NCI-H226 (cell line): ENCODE measurements at places on chromosomes 7 and 10.

- peak; percentile 1 for DNase-seq
Observed at GRCh38 chr10:136465-136762, 1.2 kb downstream of the ZMYND11 start.

- DNase-seq: no peak
Observed at GRCh38 chr7:82179311-82179710, 264.3 kb downstream of the CACNA2D1 start.

DNA sequence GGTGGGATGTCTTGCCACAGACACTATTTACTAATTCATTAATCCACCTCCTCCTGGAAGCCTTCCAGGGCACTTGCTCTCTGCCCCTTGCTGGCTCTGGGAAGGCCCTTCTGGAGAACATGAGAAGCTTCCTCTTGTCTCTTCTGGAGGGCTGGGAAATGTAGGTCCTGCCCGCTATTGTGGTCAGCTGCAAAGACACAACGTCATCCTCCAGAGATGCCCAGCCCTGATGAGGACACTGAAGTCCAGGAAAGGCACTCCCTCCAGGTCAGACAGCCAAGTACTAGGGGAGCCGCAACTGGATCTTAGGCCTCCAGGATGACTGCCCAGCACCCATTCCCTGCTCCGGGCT lies 9.6 kb upstream of the TACR2 start:
- no peak for DNase-seq

GRCh38 chr7:98079891-98080648 lies 26.6 kb upstream of the LMTK2 start:
- no peak for DNase-seq

DNA sequence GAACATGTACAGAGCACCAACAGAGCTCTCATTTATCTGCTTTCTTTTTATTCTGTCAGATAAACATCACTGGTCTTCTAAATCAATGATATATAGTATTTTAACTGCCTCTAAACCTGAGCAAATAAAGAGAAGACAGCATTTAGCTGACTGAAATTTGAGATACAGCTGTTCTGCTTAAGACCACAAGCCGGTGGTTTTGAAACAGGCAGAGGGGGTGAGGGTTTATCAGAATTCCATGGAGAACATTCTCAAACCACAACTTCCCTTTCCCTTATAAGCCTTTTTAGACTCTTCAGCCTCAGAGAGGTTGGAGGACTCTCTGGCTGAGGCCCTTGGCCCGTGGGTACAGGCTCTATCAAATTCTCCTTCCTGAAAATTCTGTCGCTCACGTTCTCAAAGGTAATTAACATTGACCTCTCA lies 87.4 kb upstream of the RSU1 start:
- peak; percentile 76 for DNase-seq

DNA sequence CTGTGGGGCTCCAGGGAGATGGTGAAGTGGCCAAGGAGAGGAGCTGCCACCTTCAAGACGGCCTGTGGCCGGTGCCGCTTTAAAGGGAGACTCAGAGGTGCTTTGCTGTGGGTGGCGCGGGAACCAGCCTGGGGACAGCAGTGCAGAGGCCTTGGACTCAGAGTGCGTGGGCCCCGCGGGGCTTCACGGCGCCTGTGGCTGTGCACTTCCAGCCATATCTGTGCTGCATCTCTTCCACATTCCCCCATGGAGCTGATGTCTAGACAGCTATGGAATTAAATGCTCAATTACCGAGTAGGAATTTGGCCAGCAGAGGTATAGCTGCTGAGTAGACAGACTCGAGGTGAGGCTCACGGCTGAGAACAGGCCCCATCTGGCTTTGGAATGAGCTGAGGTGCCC lies 41.7 kb downstream of the HTRA1 start:
- DNase-seq: no peak

- DNase-seq: peak; percentile 99
Observed at GRCh38 chr7:41107330-41107937, 595.5 kb downstream of the INHBA start.

DNA sequence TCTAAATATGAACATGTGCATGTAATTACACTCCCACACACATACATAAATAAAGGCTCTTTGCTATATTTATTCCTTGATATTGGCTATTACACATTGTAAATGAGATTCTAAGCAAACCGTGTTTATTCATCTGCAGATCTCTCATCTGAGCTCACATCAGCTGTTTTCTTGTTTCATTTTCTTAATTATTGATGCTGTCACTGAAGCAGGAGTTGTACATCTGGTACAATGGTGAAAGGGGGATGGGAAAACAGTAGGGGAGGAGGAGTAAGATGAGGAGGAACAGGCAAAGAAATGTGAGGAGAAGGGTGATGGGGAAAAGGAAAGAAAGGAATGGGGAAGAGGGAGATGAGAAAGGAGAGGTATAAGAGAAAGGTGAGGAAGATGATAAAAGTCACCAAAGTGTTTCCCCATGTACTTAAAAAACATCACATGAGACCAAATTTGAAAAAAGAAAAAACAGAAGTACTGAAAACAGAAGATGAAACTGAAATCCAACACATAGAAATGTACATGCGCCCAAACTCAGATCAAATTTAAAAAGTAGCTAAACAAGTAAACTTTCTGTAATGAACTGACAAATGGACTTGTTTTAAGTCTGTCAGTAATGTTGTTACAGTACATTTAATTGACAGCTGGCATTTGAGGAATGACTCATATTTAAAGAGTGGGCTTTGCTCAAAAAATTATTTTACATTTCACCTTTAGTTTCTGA lies 472.2 kb downstream of the ARL4A start:
- DNase-seq: no peak

GRCh38 chr10:118271671-118272070 lies 70.5 kb downstream of the FAM204A start:
- DNase-seq: no peak

- no peak for DNase-seq
Observed at GRCh38 chr7:146864644-146865043, 748.0 kb downstream of the CNTNAP2 start.

DNA sequence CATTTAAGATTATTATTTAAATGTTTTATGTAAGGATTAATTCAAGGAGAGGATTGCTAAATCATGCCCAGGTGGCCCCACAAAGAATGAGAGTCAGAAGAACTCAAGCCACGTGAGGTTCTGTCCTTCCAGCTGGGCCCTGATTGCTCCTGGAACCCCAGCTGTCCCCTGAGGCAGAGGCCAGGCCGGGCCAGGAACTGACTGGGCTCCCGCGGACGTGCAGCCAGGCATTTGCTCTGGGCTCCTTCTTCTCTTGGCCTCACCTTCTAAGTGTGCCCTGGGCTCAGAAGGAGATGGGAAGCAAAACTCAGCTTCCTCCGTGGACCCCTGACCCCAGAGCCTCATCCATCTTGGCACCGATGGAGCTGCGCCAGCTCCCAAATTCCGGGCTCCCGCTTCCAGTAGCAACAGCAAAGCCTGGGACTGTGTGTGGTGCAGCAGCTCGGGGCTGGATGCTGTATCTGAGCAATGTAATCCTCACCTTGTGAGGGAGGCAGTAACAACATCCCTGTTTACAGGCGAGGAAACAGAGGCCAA lies 250.6 kb upstream of the PPP2R2D start:
- DNase-seq: no peak

- no peak for DNase-seq
Observed at GRCh38 chr10:131271195-131271880, 40.2 kb downstream of the TCERG1L start.

DNA sequence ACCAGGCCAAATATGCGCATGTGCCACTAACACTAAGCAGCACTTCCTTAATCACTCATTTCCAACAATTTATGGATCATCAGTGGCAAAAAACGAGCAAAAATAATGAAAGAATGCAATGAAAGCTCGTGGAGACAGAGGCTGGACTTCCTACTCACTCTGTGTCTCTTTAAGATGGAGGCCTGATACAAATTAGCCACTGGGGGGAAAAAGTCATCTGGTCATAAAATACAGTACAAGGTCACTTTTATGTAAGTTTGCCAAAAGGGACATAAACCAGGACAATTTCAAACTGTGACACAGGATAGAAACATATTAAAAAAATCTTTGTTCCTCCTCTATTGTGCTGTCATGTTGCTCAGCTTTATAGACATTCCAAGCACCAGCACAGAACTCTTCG lies 101.7 kb downstream of the LMBR1 start:
- DNase-seq: no peak

DNA sequence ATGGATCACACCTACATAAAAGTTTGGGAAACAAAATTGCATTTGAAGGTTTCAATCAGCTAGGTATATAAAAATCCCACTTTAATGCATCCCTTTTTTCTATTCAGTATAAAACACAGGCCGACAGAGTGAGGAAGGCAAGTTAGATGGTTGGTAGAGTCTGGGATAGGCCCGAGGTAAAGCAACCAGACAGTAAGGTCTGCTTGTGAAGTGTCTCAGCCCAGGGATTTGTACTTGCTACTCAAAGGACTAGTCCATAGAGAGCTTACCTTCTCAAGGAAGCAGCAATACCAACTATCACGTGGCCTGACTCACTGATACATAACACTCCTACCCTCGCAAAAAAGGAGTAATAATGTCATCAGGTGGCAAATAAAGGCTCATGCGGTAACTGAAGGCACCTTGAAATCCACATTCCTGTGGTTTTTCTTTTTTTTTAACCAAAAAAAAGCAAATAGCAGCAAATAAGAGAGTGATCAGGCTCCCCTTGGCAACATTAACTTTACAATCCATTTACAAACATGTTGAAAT lies 56.2 kb upstream of the ATP6V0A4 start:
- DNase-seq: no peak

GRCh38 chr10:13056456-13057077 lies 43.4 kb upstream of the OPTN start:
- peak; percentile 5 for DNase-seq

DNA sequence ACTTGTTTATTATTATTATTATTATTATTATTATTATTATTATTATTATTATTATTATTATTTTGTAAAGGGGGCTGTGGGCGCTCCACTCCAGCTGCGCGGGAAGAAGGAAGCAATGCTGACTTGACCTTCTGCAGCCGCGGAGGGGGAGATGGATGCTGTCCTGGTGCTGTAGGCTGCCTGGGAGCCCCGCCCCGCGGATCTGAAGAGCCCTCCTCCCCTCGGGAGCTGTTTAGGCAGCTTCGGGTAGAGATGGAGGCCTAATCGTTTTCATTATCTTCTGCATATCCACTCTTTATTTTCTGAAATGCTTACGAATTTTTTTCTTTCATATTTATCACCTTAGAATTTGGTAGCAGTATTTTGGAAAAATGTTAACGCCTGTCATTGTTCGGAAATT lies 101.2 kb upstream of the KLF6 start:
- no peak for DNase-seq

DNA sequence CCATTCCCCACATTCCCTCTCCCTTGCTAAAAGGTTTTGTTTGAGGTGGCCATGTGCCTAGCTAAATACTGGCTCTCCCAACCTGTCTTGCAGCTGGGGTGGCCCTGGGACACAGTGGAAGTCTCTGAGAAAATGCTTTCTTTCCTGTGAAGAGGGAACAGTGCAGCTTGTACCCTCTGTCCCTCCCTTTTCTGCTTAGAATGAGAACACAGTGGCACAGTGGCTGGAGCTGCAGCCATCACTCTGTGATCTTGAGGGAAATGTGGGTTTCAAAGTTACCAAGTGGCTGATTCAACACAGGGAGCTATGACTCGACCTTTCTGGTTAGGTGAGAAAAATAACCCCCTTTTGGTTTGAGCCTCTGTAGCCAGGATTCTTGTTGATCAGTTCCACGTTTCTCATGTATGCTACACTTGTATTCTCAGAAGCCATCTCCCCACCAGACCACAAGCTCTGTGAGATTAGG lies 62.7 kb upstream of the CARD11 start:
- no peak for DNase-seq

DNA sequence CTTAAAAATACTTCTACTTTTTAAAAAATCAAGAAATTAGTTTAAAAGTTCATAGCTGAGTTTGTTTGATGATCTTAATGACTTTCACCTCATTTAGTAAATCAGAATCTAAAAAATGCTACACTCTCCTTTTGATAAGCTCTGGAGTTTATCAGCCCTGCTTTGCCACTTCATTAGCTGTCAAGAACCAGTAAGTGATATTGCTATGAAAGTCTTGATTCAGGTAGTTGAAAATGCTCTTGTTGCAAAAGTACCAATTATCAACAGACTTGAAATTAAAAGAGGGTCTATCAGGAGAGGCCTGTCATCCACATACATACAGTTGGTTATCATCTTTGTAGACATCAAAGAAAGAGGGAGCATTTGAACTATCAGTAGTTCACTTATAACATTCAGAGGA lies 41.6 kb downstream of the SEMA3A start:
- no peak for DNase-seq

GRCh38 chr10:62638062-62638477 lies 166.4 kb upstream of the ADO start:
- DNase-seq: peak; percentile 76

DNA sequence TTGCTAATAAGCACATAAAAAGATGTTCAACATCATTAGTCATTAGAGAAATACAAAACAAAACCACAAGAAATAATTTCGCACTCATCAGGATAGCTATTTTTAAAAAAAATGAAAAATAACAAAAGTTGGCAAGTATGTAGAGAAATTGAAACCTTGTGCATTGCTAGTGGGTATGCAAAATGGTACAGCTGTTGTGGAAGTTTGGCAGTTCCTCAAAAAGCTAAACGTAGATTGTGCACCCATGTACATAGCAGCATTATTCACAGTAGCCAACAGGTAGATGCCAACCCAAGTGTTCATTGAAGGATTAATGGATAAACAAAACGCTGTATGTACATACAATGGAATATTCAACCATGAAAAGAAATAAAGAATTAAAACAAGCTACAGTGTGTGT lies 35.3 kb upstream of the STARD3NL start:
- DNase-seq: no peak

- DNase-seq: no peak
Observed at GRCh38 chr10:60943316-60944057, 498 bp downstream of the RHOBTB1 start.

- DNase-seq: no peak
Observed at GRCh38 chr7:155348806-155349205, 51.1 kb downstream of the INSIG1 start.

DNA sequence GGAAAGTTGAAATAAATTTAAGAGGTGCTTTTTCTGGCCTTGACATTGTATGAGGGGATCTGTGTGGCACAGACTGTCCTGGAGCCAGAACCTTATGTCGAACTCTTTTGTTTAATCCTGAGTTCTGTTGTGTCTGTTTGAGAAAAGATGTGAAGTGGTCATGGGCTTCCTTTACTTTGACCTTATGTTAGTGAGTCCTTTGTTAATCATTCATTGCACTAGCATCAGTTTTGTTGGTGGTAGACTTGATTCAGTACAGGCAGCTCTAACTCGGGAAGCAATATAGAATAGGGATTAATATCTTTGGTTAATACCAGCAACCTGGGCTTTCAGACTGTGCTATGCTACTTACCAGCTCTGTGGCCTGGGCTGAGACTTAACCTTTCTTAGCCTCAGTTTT lies 123.9 kb upstream of the FZD1 start:
- no peak for DNase-seq

GRCh38 chr10:10209167-10209566 lies 808.5 kb upstream of the CELF2 start:
- peak; percentile 39 for DNase-seq

DNA sequence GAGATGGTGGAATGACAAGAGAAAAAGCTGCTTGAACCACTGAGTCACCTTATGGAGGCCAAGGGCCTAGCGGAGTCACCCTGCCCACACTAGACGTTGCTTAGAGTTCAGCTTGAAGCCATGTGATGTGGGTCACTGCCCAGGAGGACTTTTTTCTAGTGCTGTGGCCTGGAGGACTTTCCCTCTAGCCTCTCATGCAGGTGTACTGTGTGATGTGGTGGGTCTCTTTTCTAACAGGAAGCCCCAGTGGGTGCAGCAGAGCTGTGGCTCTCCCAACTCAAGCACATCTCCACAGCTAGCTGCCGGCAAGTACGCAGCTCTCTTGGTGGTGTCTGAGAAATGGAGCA lies 13.6 kb downstream of the POR start:
- no peak for DNase-seq

- DNase-seq: no peak
Observed at GRCh38 chr10:48788554-48788953, 103.9 kb downstream of the WDFY4 start.
